ENCODE measurements at places on chromosomes 13 and 19.

DNA sequence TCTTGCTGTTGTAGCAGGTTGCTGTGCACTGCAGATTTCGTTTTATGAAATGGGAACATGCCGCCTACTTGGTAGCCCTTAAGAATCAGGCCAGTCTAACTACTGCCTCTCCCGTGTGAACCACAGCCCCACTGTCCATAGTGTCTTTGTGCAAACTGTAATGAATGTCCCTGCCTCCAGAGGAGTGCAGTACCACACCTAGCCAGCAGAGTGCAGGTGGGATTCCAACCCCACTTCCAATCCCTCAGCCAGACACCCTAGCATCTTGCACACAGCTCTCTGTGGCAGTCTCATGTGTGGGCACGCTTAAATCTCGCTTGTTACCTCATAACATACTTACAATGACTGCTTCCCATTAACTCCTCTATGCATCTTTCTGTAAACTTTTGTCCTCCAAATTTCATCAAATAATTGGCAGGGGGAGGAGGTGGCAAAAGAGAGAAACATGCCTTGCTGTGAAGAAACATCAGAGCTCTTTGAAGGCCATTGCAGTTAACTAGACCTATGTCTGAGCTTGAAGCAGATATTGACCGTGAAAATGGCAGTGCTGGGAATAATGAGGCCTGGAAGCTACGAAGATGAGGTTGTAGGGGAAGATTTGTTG lies 47.2 kb downstream of the ZAR1L start:
- no peak for DNase-seq

- DNase-seq = no peak
Observed at GRCh38 chr13:87094646-87095045, 576.5 kb upstream of the SLITRK5 start.

GRCh38 chr19:45560686-45561085 lies 23.9 kb downstream of the OPA3 start:
- DNase-seq = no peak

- DNase-seq = no peak
Observed at GRCh38 chr13:82664183-82664582, 1218.1 kb downstream of the SLITRK1 start.

DNA sequence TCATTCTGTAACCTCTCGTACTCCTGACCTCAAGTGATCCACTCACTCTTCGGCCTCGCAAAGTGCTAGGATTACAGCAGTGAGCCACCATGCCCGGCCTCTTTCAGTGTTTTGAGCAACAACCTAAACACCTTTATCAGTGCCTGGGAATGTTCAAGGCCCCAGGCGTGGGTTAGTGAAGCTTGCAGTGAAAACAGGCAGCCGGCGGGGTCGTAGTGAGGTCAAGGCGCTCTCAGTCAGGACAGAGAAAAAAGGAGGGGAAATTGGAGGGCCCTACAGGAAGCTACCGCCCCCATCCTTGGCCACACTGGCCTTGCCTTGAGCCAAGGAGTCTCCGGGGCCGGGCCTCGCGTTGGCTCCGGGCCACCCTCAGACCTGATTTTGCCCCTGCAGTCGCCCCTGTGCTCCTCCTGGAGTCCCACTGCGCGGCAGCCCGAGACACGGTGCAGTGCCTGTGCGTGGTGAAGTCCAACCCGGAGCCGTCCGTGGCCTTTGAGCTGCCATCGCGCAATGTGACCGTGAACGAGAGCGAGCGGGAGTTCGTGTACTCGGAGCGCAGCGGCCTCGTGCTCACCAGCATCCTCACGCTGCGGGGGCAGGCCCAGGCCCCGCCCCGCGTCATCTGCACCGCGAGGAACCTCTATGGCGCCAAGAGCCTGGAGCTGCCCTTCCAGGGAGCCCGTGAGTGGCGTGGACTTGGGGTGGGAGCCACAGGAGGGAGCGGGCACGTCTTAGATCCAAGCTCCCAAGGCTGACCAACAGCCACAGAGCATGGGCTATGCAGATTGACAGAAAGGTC lies 17.7 kb downstream of the MAG start:
- DNase-seq = peak; percentile 22

- no peak for DNase-seq
Observed at GRCh38 chr13:108176685-108177274, 38.6 kb downstream of the LIG4 start.

DNA sequence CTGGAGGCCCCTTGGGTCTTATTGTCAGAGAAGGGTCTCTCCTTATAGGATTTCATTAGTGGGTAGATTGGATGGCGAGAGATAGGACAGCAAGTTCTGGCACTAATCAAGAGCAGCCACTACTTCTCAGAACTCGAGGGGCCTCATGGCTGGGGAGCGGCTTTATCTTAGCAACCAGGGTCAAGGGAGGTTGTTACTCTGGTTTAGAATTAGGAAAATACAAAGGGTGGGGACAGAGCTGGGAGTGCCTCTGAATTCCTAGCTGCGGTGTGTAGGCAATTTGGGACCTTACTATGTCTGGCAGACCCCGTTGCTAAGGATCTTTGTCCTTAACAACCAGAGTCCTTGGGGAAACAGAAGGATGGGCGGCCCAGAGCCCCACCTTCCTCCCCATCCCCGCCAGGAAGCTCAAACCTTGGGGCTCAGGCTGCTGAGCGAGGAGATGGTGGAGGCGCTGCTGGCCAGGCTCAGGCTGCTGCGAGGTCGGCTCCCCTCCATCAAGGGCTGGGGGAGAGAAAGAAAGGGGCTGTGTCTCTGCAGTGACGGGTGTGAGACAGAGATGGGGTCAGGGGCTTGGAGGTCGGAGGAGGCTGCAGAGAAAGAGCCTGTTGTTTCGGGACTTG lies 1.2 kb downstream of the PLEKHA4 start:
- no peak for DNase-seq

GRCh38 chr19:45195764-45196163 lies 17.2 kb downstream of the BLOC1S3 start:
- no peak for DNase-seq

DNA sequence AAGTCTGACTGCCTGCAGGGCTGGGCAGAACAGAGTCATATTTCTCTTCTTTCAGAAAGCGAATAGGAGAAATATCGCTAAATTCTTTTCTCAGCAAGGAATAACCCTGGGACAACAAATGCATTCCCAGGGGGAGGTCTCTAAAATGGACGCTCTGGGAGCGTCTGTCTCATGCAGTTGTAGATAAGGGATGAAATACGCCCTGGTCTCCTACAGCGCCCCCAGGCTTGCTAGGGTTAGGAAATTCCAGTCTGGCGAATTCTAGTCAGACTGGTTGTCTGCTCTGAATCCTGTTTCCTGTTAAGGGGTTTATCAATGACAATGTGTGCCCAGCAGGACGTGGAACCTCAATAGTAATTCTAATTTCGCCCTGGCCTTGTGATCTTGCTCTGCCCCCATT lies 1214.1 kb downstream of the DIAPH3 start:
- no peak for DNase-seq

DNA sequence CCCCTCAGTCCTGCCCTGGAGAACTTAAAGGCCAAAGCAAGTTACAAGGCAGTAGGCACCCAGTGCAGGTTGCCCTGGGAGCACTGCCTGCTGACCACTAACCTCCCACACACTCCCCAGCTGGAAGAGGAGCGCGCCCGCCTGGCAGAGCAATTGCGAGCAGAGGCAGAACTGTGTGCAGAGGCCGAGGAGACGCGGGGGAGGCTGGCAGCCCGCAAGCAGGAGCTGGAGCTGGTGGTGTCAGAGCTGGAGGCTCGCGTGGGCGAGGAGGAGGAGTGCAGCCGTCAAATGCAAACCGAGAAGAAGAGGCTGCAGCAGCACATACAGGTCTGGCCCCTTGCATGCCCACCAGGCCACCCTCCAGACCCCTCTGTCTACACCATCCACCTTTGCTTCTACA lies 61.1 kb downstream of the KCNC3 start:
- no peak for DNase-seq

GRCh38 chr13:28754698-28755545 lies 36.2 kb upstream of the SLC46A3 start:
- peak; percentile 17 for DNase-seq

- no peak for DNase-seq
Observed at GRCh38 chr19:51489113-51489512, 10.8 kb downstream of the CEACAM18 start.

DNA sequence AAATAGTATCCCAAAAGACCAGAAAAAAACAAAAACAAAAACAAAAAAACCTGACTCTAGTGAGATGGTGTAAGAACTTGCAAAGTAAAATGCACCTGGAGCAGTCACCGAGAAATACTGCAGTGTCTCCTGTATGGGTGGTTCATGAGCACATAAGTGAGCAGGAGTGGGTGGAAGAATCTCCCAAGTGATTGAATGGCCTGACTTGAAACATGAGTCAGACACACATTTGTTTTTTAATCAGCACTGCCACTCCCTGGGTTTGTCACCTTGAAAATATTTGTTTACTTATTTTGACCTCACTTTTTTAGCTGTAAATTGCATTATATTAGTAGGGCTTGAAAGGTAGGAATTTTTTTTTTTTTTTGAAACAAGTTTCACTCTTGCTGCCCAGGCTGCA lies 2.0 kb downstream of the ZNF431 start:
- no peak for DNase-seq

GRCh38 chr13:89695343-89696257 lies 1651.9 kb upstream of the MIR17HG start:
- peak; percentile 57 for DNase-seq

DNA sequence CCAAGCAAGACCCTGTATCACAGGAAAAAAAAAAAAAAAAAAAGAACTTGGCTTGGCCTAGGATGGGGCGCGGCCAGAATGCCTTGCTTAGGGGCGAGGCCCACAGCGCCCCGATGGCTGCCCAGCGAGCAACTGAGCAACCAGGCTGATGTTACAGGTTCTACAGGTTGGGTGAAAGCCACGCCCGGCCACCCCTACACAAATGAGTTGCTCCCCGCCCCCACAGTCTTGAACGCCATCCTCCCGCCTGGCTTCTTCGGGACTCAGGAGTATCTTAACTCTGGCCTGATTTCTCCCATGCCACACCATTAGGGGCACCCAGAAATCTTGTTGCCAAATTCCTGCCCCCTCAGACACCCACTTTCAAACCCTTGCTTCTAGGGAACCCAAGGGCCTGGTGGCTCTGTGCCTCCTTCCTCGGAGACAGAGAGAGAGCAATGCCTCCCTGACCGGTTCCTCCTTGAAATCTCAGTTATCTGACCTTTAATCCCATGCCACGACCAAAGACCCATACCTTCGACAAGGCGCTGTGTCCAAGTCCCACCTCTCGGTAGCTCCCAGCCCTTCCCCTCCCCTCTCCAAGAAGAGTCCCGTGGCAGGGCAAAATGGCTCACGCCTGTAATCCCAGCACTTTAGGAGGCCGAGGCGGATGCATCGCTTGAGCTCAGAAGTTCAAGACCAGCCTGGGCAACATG lies 1.1 kb upstream of the CBLC start:
- DNase-seq = no peak

GRCh38 chr13:113145911-113146598 lies 12.4 kb upstream of the PROZ start:
- DNase-seq = no peak
